Endothelial cell of umbilical vein (primary cell): ENCODE measurements at places on chromosomes 2 and 18. TPM values are rescaled to one million over a fixed set of nuclear protein-coding genes. Genes with fewer than 3 reads are reported as not detected.

The INO80D gene
- total RNA-seq, result 19.3 and 20.3 TPM in 2 replicates

The COBLL1 gene
- total RNA-seq, result 38.2 and 38.4 TPM in 2 replicates

The OSBPL1A gene
- 12.7 and 16.5 TPM in 2 replicates for total RNA-seq

The GPR45 gene
- not detected in 2 replicates for total RNA-seq

The KCNG2 gene
- not detected in 2 replicates for total RNA-seq

The TGFA gene
- total RNA-seq, result 0.12 and 0.22 TPM in 2 replicates

The IL1B gene
- total RNA-seq, result not detected in 2 replicates

The SAG gene
- total RNA-seq, result not detected in 2 replicates

The FEV gene
- not detected in 2 replicates for total RNA-seq
